ENCODE measurements at places on chromosomes 6 and 20.

DNA sequence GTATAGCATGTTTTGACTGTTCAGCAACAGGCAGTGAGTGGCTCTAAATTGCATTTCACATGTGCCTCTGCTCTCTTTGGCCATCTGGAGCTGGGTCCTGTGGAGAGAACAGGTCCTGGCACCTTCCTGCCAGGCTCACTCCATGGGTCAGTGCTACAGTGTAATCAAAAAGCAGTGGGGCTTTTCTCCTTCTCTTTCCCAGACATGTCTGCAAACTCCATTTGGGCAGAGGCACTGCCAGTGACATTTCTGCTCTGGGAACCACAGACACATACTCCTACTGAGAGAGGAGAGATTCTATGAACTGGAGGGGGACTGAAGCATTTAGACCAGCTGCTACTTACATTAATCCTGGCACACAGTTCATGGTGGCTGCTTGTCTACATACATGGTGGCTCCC, 68.3 kb upstream of the TRAF3IP2 start:
- no peak for DNase-seq

GRCh38 chr6:33654831-33655554, 33.9 kb downstream of the ITPR3 start:
- peak; percentile 11 for DNase-seq

GRCh38 chr6:12371641-12372146, 81.5 kb downstream of the EDN1 start:
- no peak for DNase-seq

DNA sequence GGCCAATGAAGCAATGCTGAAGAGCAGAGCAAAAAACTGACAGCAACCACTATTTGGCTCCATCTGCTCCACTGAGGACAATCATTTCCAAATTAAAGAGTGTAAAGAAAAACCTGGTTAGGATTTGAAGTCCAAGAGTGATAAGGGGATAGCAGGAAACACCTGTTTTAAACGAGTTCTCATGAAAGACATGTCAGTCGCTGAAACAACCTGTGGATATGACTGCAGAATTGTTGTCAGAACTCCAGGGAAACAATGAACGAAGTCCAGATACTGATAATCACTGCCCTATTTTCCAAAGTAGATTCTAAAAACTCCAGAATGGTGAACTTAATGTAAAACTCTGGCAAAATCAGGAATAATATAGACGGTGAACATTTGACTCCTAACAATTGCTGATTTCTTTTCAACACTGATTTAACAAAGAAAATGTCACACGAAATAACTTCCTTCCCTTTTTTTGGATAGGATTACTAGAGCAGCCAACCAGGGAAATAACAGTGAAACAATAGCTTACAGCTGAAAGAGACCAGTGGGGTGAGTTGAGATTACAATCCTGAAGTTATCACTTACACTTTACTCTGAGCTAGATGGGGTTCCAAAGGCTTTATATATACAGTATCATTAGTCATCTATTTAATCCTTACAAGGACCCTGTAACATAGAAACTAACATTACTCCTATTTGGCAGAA, 83.7 kb downstream of the ELOVL5 start:
- DNase-seq: no peak

DNA sequence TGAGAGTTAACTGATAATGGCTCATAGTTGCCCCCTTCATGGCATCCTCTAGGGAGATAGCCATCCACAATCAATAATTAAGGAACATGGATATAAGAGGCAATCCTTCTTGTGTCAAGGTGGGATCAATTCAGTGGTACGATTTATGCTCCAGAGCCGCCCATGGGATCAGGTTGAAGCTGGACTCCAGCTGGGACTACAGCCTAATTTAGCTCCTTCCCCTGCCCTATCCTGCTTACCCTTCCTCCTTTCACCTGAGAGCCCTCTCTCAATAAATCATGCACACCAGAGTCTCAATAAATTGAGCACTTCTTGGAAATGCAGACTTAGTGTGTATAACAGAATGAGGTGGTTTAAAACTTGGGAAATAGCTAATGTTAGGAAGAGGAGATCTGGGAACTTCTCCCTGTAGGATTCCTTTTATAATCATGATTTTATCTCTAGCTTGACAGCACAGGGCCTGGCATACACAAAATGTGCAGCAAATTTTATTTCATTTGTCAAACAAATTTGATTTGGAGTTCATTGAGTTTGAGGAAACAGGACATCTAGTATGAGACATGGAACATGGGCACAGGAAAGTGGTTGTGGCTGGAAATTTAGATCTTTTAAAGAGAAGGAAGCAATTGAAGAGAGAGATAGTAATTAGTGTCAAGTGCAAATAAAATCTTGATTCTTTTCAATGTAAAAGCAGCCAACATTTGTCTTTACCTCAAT, 28.6 kb upstream of the OGFRL1 start:
- DNase-seq: no peak

DNA sequence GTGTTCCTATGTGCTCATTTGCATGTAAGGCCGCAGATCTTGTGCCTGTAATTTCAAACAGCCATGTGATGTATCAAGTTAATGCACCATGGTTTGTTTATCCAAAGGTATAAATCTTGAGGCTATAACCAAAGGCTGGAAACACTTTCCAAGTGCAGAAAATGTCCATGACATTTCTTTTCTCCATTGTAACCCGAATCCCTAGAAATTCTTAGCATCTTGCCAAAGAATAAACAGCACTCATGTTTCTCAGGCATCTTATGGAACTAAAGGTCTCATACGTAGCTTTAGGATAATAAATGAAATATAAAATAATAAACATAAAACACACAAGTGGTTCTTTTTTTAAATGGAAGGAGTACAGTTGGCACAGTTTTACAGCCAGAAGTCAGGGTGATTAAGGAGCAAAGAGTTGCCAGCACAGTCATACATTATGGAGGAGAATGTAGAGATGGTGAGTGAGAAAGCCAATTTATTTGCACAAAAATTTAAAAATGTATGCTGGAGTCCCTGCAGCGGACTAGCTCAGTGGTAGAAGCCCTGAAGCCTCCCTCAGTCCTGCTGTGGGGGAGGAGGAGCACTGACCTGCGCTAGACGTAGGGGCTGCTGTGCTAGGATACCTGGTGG, 18.0 kb downstream of the CDH26 start:
- DNase-seq: no peak

- DNase-seq: no peak
These were observed 8.6 kb upstream of the JPH2 start for GRCh38 chr20:44195605-44196004.

DNA sequence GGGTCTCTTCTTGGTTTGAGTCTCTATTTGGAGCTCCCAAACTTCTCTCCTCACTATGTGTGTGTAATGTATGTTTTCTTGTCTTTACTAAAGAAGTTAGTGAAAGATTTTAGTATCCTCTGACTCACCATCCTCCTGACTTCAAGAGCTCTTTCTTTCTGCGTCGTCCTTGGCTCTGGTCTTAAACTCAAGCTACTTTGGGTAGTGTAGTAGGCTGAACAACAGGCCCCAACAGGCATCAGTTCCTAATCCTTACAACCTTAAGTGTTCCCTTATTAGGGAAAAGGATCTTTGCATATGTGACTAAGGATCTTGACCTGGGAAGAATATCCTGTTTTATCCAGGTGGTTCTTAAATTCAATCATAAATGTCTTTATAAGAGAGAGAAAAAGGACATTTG, 810.2 kb downstream of the MAFB start:
- DNase-seq: no peak

DNA sequence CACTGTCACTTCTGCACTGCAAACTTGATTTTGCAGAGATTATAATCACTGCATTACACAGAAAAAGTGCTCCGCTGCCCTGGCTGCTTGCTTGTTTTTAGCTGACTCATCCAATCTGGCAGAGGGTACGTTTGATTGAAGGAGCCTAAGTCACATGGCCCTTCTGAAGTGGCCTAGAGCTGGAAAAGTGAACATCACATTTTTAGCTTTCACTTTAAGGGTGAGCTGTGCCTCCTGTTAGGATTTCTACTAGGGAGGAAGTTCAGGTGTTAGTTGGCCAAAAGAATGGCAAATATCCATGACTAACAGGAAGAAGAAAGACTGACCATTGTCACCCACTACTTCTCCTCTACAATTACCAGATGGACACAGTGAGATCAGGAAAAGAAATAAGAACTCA, 889.1 kb upstream of the MAP3K7 start:
- no peak for DNase-seq

All from HL-60 (cell line).